AML-193 (cell line): ENCODE measurements at places on chromosomes 2 and 18.
A peak's percentile ranks its signal among the peaks of the same experiment; 100 is the strongest.

DNA sequence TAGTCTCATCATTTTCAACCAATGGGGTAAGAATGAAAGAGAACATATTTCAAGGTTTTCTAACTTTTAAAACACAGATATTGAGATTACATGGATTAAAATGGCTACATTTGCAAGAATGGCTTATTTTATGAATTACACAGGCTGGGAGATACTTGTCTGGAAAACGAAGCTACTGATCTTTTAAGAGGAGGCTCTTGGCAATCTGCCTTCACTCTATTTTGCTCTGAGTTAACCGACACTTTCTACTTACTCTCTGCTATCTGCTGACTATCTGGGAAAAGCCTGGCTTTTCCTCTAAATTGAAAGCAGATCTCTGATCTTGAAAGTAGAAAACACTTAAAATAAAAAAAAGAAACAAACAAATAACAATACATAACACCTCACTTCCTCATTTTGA, 325.4 kb upstream of the LINC00305 start:
- DNase-seq: no peak

DNA sequence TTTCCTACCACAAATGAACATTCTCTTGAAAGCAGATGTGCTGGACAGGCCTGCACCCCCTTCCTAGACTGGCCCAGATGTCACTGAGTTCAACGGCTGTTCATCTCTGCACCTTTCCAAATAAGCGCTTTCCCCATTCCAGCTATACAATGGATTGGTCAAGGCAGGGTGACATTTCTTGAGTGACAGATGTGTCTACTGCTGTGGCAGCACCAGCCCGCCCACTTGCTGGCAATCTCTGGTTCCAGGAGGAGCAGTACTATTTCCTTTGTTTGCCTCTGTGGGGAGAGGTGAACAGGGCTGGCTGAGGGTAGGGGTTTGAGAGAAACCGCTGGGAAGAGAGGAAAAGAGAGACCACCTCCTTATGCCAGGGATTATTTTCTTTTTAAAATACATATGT, 269.5 kb upstream of the POU3F3 start:
- DNase-seq: no peak

- no peak for DNase-seq
Observed at GRCh38 chr2:188966728-188967440, 7.3 kb upstream of the COL3A1 start.

DNA sequence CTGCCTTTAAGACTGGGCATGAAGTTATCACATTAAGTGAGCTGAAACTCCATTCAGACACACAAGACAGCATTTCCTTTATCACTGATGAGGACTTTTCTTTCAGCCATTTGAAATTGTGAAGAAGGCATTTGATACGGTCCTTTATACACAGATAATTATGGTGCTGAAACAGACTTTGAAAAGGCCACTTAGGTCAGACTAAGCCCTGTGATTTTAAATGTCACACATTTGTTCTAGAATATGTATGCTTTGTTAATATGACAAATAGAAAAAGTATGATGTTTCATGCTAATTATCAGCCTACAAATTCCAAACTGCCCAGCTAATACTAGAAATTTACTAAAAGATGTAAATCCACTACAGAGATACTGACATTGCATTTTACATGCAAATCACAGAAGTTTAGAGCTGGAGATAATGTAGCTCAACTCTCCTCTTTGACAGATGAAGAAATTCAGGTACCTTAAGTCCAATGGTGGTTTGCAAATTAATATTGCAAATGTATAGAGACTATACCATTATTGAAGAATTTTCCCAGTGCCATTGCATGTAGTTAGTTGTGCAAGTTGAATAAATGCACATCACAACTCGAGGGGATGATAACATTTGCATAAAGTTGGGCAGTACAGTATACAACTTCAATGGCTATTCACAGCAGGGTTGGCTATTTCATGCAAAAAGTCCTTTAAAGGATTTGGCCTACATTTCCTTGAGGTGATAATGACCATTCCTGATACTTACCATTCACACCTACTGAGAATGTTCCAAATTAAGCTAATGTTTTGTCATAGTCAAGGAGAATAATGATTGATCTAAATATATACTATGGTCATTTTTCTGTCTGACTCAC, 175.2 kb downstream of the UPP2 start:
- DNase-seq: no peak

GRCh38 chr2:7886666-7887065, 795.2 kb upstream of the ID2 start:
- DNase-seq: no peak

- DNase-seq: no peak
Observed at GRCh38 chr2:33503002-33503401, 26.6 kb downstream of the RASGRP3 start.

DNA sequence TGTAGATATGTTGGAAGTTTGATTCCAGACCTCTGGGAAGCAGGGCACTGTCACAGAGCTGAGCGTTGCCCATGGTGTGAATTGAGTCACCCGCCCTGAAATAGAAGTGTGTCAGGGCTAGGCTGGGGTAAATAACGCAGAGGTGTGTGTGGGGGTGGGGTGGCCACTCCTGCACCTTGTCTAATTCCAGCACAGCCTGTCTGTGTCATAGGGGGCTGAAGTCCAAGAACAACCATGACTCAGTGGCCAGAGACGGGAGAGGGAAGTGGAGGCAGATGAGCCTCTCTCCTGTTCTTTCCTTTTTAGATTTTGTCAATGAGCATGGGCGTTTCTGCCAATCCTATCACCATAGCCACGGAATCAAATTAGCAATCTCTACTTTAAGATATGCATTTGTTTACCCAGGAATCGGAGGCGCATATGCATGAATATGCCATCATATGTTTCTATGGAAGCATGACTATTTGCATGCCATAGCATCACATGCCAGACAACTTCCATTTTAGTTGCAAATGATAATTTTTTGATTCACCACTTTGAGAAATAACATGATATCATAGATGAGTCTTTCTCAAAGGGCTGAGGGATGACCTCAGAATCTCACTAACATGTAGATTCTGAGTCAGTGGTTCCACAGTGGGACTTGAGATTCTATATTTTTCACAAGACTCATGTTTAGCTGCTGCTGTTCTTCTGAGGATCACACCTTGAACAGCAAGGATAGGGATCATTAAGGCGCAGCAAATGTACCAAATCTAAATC, 852.9 kb downstream of the DCDC2C start:
- DNase-seq: no peak

- DNase-seq: no peak
Observed at GRCh38 chr2:123080331-123080730, 944.8 kb upstream of the CNTNAP5 start.

- DNase-seq: peak; percentile 92
Observed at GRCh38 chr2:108719149-108720044, at the start of gene RANBP2. Gene RANBP2 (plus strand): TSS chr2:108719482. CDS start chr2:108719607, 125 bp downstream.

DNA sequence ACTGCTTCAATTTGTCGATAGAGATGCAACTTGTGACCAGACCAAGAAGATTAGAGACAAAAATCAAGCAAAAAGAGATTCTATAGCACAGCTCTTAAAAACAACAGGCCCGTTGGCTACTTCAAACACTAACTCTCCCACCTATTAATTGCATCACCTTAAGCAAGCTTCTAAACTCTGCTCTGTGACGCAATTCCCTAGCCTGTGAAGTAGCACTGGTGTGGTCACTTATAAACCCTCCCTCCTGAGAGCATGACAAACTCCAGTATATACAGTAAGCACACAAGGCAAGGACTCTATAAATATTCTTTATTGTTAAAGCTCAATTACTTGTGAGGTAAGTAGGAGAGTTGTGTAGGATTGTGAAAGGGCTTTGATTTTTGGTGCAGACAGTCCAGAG, 72.3 kb downstream of the CMPK2 start:
- DNase-seq: peak; percentile 1

GRCh38 chr18:75247611-75248421, 37.2 kb downstream of the TSHZ1 start:
- DNase-seq: peak; percentile 17

- peak; percentile 4 for DNase-seq
Observed at GRCh38 chr2:21175895-21176646, 52.3 kb downstream of the TDRD15 start.

DNA sequence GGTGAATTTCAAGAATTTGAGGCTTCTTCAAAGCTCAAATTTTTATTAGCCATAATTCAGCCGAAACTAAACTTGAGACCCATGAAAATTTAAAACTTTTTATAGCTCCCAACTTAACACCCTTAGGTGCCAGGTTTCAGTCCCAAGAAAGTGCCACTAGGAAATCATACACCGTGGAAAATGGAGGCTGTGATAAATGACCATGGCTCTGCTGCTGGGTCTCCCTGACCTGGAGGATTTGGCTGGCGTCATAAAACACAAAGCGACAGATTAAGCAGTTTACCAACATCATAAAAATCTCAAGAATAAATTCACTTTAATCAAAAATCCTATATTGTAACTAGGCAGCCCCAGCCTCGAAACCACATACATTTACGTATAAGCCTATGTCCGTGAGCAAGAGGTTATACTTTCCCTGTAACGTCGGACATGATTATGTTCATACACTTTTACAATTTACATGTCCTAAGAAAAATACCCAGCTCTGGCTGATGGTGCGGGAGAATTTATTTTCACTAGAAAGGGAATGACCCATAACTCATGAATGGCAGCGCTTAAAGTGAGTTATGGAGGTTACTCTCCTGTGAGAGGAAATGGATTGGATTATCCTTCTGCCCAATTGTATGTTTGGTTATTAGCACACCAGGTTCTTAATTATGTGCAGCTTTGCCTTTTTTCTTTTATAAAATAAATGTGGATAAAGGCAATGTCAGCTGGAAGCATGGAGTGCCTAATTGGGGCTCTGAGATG, 329.4 kb downstream of the AGPS start:
- DNase-seq: no peak

GRCh38 chr18:66316701-66317100, 287.2 kb downstream of the CDH19 start:
- DNase-seq: no peak

- no peak for DNase-seq
Observed at GRCh38 chr2:230922951-230923717, 1.9 kb downstream of the GPR55 start.

DNA sequence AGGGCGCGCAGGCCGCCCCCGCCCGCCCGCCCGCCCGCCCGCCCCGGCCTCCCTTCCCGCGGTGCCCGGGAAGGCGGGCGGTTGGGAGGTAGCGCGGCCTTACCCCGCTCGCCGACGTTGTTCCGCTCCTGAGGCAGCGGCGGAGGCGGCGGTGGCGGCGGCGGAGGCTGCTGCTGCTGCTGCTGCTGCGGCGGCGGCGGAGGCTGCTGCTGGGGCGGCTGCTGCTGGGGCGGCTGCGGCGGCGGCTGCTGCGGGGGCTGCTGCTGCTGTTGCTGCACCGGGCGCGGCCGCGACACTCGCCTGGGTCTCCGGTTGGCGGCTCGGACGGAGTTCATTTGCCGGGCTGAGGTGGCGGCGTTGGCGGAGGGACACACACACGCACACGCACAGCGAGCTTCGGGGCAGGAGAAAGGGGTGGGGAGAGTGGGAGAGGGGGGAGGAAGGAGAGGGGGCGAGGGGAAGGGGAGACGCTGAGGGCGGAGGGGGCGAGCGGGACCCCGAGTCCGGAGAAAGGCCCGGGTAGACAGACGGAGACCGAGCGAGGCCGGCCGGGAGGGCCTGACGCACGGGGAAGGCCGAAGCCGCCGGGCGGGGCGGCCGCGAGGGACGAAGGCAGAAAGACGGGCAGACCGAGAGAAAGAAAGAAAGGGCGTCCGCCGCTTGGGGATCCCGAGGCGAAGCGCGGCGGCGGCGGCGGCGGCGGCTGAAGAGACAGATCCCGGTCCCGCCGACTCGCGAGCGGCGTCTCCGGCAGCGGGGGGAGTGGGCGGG, 727 bp downstream of the FBXO11 start:
- peak; percentile 29 for DNase-seq

DNA sequence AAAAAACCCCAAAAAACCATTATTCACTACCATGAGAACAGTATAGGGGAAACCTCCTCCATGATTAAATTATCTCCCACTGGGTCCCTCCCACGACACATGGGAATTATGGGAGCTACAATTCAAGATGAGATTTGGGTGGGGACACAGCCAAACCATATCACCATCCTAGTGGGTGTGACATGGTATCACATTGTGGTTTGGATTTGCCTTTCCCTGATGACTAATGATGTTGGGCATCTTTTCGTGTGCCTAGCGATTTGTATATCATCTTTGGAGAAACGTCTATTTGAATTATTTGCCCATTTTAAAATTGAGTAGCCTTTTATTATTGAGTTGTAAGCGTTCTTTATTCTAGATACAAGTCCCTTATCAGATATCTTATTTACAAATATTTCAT, 8.7 kb upstream of the ASAP2 start:
- no peak for DNase-seq

GRCh38 chr2:134391751-134392160, 137.9 kb downstream of the MGAT5 start:
- no peak for DNase-seq

- DNase-seq: no peak
Observed at GRCh38 chr18:61859113-61859512, 33.7 kb downstream of the RNF152 start.

- no peak for DNase-seq
Observed at GRCh38 chr18:57649556-57650500, 28.2 kb upstream of the NARS1 start.

GRCh38 chr2:119122663-119123062, 35.9 kb downstream of the C1QL2 start:
- DNase-seq: no peak

DNA sequence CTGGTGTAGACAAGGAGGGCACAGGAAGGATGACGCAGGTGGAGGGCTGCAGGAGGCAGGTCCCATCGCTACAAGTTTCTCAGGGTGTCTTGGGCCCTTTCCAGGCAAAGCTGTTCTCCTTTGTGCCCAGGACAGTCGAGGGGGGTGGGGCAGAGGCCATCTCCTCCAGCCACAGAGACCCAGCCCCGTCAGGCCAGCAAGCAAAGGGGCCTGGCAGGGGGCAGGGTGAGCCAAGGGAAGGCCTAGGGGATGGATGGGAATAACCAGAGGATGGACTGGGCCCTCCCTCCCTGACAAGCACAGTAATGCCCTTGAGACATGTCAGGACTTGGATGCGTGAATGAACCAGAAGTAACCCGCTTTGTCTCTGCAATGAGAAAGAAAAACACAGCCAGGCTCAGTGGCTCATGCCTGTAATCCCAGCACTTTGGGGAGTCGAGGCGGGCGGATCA, 6.3 kb downstream of the TCF23 start:
- DNase-seq: no peak

DNA sequence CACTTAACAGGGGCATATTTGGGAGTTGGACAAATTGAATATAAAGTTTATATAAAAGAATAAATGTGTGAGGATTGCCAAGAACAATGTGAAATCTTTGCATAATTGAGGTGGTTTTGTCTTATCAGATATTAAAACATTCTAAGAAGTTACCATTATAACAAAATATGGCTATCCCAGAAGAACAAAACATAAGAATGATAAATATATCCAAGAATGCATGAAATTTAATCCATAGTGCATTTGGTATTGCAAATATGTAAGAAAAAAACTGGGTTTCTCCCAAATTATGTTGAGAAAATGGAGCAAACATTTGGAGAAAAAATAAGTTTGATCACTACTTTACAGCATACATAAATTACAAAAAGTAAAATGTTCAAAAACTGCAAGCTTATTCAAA, 562.4 kb downstream of the RNF144A start:
- no peak for DNase-seq

DNA sequence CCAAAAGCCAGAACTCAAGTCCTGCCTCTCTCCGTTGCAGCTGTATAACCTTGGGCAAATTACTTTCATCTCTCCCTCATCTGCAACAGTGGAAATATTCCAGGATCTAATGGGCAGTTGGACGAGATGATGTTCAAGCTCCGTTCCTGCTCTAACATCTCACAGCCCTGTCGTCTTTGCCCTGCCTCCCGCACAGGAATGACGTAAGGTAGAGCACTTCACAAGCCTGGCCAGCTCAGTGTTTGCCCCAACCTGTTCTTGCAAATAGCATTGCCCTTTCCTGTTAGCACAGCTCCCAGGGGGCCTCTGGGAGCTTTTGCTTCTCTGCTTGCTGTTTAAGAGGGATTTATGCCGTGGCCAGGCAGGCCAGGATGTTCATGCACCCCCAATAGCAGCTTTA, 107.9 kb downstream of the KLHL29 start:
- DNase-seq: no peak
